Stimulated activated CD4-positive, alpha-beta T cell treated with anti-CD3 and anti-CD28 coated beads, Interleukin-2, amount 100 ng/mL, for 4 hours (primary cell): ENCODE measurements at places on chromosomes 13 and 19.

GRCh38 chr19:18203408-18203862, 407 bp downstream of the RAB3A start:
- DNase-seq: no peak

GRCh38 chr19:8081569-8082550, 29.3 kb downstream of the CCL25 start:
- no peak for DNase-seq

- no peak for DNase-seq
These were observed 387.8 kb upstream of the GPC6 start for GRCh38 chr13:92838786-92839185.

DNA sequence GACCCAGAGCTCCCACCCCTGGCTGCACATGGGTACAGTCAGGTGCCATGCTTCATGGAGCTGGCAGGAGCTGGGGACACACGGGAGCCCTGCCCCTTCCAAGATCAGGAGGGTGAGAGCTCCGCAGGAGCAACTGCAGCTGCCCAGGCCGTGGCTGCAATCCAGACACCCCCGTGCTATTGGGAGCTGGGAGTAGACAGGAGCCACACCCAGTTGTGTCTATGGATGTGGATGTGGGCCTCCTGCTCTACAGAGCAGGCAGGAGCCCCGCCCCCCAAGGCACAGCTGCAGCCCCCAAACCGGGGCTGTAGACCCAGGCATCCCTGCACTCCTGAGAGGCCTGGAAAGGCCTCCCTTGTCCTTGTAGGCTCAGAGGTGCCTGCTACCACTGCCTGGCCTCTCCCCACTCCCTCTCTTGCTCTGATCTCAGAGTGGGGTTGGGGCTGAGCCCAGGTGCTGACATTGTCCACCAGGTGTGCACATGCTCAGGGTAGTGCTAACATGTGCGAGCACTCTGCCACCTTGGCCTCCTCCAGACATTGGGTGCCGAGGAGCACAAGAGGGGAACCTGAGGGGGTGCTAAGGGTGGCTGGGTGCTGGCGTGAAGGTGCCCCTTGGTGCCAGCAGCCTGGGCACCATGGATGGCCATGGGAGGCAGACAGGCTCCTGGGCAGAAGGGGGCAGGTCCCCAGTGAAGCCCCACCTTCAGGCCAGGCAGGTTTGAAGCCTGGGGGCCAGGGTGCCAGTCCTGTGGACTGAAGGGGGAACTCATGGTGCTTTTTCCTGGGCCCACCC, 8.0 kb upstream of the BAX start:
- DNase-seq: no peak

GRCh38 chr13:45859705-45860104, 8.2 kb upstream of the SIAH3 start:
- DNase-seq: no peak

- no peak for DNase-seq
These were observed 1016.2 kb upstream of the PCDH20 start for GRCh38 chr13:62431852-62432251.

GRCh38 chr19:29529646-29530539, 4.1 kb downstream of the VSTM2B start:
- DNase-seq: no peak

DNA sequence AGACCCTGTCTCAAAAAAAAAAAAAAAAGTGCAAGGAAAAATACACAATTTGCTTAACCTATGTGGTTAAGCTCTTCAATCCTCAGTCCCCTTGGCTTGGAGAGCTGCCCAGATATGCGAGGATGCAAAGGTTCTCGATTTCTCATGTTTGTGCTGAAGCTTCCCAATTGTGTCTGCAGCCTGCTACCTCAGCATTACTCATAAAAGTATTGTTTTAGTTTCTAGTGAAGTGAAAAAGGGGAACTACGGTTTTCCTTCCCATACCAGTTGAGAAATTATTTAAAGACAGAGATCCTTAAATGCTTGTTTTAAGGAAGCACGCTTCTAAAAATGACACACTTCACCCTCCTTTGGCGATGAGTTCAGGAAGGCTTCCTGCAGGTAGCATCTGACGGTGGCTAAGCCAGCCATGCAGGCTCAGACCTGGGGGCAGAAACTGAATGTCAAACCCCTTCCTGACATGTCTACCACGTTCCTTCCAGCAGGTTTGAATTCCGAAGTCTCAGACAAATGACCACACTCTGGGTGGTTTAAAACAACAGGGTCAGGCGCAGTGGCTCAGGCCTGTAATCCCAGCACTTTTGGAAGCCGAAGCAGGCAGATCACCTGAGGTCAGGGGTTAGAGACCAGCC, 47.9 kb downstream of the RUBCNL start:
- no peak for DNase-seq

DNA sequence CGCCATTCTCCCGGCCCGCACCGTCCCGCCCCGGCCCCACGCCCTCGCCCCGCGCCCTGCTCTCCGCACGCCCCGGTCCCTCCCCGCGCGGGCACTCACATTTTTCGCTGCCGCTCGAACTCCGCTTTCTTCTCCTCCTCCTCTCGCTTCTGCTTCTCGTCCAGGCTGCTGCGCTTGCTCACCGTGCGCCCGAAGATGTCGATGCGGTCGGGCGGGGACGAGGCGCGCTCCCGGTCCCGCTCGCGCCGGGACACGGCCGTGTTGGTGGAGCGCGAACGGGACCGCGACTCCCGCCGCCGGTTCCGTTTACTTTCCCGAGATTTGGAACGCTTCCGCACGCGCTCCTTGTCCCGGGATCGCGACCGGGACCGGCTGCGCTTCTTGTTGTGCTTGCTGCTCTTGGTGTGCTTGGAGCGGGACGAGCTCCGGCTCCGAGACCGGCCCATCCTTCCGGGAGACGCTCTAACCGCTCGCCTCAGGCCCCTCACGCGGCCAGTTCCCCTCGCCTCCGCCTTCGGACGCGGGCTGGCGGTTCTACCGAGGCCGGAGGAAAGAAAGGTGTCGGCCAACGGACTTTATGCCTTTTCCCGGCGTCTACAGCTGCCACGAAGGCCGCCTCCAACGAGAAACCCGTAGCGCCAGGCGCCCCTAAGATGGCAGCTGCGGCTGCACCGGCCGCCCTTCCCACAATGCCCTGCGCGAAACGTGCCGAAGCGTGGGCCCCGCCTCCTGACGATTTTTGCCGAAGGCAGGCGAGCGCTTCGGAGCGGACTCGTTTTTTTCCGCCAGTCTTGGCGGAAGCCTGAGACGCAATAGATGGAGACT, at the start of gene ARGLU1:
ARGLU1 (minus strand) TSS at position 664 of the 825 bp plus-strand sequence; CDS start at position 446, 218 bp downstream.
- peak; percentile 93 for DNase-seq

GRCh38 chr19:46955813-46956371, 63.7 kb upstream of the NPAS1 start:
- no peak for DNase-seq

DNA sequence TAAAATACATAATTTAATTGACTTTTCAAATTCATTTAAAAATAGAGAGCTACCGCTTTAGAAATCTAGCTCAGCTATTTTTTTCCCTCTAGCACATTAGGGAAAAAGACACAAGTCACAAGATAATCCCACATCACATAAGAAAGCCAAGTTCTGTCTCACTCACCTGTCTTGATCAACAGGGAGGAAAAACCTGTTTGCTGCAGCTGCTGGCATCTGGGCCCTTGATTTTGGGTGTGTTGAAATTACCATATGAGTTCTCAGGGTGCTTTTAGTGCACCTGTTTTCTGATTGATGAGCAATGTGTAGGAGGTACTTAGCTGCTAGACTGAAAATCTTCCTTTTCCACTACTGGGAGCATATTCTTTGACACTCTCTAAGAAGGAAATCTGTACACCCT, 53.8 kb downstream of the ZDHHC20 start:
- no peak for DNase-seq

- DNase-seq: no peak
These were observed 8.2 kb upstream of the OR1M1 start for GRCh38 chr19:9078651-9079050.

DNA sequence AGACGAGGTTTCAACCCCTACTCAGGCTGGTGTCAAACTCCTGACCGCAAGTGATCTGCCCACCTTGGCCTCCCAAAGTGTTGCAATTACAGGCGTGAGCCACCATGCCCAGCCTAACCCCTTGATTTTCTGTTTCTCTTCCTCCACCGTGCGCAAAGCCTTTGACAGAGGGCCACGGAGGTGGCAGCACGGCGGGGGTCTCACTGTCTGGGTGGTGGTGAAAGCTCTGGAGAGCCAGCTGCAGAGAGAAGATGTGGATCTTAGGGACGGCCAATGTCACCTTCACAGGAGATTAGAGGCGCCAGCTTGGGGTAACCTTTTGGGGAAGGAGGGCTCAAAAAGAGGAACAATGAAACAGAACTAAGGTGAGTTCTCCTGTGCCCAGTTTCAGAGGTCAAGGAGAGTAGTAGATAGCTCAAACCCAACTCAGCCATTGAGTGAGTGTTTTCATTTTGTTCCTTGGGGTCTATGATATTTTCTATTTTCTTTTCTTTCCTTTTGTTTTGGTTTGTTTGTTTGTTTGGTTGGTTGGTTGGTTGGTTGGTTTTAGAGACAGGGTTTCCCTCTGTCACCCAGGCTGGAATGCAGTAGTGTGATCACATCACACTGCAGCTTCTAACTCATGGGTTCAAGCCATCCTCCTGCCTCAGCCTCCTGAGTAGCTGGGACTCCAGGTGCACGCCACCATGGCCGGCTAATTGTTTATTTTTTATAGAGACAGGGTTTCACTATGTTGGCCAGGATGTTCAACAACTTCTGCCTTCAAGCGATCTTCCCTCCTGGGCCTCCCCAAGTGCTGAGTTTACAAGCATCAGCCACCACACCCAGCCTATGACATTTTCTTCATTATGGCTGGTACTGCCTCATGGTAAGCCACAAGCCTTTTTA, 37.7 kb downstream of the GPR42 start:
- DNase-seq: no peak

DNA sequence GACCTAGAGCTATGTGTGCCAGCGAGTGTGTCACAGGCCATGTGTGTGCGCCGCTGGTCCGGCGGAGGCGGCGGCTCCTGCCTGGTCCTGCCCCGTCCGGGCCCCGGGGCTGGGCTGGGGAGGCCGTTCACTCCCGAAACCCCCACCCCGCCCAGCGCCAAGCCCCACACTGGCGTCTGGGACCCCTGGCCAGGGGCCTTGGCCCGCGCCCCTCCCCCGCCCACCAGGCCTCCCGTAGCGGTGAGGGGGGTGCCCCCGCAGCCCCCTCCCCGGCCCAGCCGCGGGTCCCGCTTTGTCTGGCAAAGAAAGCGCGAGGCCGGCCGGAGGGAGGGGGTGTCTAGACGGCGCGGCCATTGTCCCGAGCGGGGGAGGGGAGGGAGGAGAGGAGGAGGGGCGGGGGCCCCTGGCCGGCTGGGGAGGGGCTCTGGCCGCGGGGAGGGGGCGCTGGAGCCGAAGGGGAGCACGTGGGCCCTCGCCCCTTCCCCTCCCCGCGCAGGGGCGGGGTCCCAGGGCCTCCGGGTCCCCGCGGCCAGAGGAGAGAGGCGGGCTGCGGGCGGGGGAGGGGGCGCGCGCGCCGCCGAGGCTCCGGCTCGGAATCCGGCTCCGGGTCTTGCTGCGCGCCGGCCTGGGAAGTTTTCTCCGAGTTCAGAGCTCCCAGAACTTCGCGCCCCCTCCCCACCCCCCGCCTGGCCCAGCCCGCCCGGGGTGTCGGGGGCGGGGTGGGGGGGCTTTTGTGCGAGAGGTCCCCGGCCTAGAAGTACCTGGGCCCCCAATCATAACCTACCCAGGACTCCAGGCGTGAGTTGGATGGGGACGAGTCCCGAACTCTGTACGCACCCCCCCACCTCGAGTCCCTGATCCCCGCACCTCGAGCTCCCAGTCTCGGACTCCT, 888 bp downstream of the NOTCH3 start:
- DNase-seq: no peak

DNA sequence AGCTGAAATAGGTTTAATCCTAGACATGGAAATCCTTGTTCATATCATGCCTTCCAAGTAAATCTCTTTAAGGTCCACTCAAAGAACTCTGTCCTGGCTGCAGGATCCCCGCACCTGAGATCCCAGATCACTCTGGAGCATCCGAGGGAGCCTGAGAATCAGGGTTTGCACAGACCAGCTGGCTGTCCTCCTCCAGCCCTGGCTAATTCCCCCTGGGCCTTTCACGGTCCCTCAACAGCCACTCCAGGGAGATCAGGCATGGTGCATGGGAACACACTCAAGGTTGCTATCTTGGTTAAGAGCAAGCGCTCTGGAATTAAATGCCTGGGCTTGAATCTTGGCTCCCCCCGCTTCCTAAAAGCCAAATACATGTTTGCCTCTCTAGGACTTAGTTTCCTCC, 130.8 kb downstream of the IRS2 start:
- no peak for DNase-seq
